ENCODE measurements at places on chromosomes 7 and 10.
A peak's percentile ranks its signal among the peaks of the same experiment; 100 is the strongest.

DNA sequence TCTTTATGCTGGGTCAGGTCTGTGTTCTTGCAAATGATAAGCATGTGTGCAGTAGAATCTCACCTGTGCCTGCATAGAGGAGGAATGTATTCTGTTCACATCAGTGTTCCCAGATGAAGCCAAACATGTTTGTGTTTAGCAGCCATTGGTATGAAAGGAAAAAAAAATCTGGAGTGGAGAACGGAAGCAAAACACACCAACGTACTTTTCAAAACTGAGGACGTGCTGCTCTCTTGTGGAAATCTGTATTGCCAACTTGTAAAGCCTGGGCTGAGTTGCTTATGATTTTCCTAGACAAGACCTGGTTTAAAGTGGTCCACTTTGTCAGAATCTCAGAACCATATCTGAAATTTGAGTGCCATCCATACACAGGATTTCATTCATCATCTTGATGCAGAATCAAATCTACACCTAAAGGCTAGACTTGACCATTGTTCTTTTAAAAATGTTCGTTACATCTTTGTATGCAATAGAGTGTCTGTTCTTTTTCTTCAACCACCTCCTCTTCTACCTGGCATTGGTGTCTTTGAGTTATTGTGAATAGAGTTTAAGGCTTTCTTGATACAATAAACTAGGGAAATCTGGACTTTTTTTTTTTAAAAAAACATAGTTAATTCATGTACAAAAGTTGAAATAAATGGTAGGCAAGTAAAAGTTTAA lies 367.7 kb downstream of the PHF14 start:
- DNase-seq = no peak

GRCh38 chr10:126687121-126687606 lies 16.7 kb upstream of the C10orf90 start:
- no peak for DNase-seq

- no peak for DNase-seq
Observed at GRCh38 chr7:72781631-72782030, 46.4 kb downstream of the TYW1B start.

GRCh38 chr10:82938331-82938730 lies 1063.3 kb downstream of the NRG3 start:
- no peak for DNase-seq

GRCh38 chr7:107173191-107173590 lies 4.4 kb downstream of the HBP1 start:
- no peak for DNase-seq

DNA sequence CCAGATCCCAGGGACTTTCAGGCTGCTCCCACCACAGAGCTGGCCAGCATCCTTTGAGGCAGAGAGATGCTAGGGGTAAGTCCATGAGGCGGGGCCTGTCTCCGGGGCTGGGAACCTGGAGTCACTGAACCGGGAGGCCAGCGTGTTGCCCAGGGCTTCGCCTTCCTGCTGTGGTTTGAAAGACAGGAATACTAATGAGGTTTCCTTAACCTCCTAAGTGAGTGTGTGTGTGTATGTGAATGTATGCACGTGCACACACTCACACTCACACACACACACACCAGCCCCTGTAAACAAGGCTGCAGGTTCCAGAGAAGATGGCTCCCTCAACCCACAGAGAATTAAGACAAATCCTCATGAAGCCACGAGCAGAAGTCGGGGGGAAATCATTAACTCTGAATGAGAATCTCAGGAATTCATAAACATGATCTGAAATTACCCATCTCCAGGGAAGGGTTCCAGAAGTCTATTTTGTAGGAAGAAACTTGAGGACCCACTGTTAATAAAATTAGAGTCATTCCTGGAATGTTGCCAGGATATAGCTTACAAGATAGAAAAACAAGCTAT lies 20.3 kb upstream of the PFKP start:
- DNase-seq = no peak

DNA sequence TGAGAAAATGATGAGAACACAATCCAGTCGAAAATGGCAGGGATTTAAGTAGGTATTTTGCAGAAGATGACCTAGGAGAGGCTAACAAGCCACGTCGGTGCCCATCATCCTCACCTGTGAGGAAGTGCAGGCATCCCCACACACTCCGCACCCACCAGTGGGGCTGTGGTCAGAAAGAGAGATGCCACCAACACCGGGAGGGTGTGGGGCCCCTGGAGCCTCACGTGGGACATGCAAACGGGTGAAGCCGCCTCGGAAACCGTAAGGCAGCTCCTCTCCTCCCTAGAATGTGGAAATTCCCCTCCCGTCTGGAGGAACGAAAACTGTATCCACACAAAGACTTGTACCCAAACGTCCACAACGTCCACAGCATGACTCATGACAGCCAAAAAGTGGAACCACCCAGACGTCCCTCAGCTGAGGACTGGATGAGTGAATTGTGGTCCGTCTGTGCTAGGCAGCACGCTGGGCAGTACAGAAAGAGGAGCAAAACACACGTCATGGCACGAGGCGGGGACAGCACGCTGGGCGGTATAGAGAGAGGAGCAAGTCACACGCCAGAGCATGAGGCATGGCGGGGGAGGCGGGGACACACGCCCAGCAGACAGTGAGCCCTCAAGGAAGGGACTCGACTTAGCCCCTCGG lies 246.0 kb downstream of the ELFN1 start:
- no peak for DNase-seq

- DNase-seq = no peak
Observed at GRCh38 chr7:24574950-24575349, 1.7 kb downstream of the PALS2 start.

DNA sequence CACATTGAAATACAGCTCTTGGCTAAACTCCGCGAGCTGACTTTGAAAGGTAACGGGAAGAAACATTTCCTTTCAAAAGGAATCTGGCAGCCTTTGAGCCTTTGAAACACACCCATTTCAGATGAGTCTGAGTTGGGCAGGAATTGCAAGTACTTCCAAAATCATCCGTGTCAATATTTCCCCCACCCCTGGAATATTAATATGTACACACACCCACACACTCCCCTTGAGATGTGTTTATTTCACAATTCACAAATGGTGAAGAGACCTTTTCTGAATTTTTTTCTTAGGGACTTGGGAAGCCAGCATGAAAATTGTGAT lies 438.7 kb upstream of the NRP1 start:
- no peak for DNase-seq

GRCh38 chr7:133723044-133723443 lies 404.1 kb upstream of the LRGUK start:
- DNase-seq = no peak

DNA sequence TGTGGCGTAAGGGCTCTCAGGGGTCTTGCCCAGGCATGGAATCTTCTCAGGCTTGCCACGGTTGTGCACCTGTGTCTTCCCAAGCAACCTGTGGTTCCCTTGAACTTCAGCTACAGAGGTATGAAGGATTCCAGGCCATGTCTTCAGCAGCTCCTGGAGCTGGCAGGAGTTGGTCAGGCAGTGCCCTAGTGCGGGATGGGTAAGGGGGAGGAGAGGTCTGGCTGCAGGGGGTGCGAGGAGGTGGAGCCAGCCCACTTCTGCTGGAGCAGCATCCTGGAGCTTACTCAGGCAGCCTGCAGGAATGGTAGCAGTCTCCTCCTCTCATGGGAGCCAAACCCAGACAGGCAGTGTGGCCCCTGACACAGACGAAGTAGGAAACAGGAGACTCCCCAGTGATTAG lies 3.8 kb upstream of the TRIL start:
- no peak for DNase-seq

- DNase-seq = no peak
Observed at GRCh38 chr7:57685418-57685817, 235.4 kb downstream of the ZNF716 start.

DNA sequence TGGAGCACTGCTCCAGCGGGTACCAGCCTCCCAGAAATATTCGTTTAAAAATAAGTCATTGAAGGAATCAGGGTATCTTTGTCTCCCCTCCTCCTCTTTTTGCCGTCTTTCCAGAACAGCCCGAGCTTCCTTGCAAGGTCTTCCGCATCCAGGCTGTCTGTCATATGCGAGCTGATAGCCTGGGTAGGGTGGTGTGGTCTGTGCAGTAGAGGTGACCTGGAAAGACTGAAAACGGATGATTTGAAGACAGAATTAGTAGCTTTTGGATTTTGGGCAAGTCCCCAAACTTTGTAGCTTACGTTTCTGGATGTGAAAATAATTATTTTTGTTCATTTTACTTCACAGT lies 480 bp downstream of the VPS50 start:
- DNase-seq = peak; percentile 2

GRCh38 chr7:18087687-18088078 lies 60.0 kb upstream of the PRPS1L1 start:
- DNase-seq = no peak

DNA sequence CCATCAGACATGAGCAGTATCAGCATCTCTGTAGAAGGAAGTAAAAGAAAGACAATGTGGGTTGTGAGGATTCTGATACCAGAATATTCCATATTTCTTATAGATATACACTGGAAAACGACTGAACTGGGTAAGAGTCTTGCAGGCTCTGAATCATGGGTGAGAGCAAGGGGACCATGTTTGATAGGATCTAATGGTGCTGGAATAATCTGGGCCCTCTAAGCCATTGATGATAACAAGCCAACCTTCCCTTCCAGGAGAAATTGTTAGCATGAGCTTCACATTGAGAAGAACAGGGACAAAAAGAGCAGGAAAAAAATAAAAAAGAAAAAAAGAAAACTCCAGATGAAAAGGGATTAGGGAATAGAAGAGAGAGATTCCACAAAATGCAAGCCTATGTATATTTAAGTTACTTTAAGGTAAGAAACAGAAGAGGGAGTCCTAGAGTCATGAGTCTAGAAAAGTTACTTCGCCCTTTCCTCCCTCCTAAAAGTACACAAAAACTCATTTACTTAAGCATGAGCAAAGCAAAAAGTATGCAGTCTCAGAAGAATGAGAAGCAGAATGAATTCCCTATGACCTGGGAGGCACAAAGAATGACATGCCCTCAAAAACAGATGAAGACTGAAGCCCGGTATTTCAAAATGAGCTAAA lies 181.9 kb downstream of the TMEM26 start:
- peak; percentile 27 for DNase-seq

DNA sequence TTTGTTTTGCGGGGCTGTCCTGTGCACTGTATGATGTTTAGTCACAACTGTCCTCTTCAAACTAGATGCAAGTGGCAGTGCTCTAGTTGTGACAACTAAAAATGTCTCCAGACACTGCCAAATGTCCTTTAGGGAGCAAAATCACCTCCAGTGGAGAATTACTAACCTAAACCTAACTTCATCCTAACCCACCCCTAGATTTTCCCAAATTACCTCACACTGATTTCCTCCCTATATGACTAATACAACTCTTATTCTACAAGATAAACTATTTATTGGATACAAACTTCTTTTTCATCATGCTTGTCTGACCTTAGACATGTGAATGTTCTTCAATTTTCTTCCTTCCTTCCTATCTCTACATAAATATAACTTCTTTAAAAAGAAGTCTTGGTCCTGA lies 26.4 kb downstream of the PNPLA8 start:
- DNase-seq = no peak

Measured in hepatic stellate cell (primary cell).